ENCODE measurements at places on chromosomes 4 and X. TPM values are rescaled to one million over a fixed set of nuclear protein-coding genes. Genes with fewer than 3 reads are reported as not detected.

The NWD2 gene
- polyA plus RNA-seq = 0.04 TPM

DNA sequence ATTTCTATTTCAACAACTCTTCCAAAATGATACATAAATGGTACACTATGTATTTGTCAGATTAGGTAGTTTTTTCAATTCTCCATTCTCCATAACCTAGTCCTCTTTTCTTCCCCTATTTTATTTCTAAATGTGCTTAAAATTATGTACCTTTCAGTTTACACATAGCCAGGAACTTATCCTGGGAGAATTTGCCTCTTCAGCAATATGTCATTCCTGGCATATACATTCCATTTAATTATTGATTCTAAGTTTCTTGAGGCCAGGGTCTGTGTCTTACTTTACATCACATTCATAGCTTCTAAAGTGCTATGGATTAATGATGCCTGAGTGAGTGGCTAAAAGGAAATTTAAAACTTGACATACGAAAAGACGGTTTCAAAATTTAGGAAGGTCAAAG, 199.8 kb downstream of the PDGFRA start:
- no peak for DNase-seq

DNA sequence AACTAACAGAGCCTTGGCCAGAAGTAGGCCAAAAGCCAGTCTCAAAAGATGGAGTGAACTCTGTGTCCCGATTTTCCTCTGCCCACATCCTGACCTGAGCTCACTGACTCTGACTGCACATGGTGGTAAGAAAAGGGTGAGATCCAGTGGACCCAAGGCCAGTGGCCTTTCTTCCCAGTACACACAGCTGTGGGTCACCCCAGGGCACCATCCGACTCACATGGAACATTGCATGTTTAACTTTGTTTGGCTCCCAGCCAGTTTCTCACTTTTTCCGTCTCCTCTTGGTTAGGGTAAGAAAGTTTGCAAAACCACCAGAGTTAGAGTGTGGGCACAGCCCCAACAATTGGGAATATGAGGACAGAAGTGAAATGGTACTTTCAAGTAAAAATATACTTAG, 69.8 kb downstream of the GAB1 start:
- DNase-seq = no peak

DNA sequence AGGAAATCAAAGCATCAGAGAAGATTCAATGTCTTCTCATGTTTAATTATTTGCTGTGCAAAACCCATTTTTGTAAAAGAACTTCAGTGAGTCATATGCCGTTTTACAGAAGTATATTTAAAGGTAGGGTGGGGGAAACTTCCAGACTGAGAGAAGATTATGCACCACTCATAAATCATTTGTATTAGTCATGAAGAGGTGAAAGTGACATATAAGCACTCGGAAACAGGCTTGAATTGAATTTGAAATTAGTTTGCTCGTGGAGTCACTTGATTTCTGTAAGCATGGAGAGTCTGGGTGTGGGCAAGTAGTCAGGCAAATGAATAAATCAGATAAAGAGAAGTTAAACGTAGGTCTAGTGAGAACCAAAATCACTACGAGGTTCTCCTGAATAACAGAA, 335.1 kb downstream of the ANK2 start:
- DNase-seq = no peak

- no peak for DNase-seq
Measured at GRCh38 chr4:169628579-169628978, 8.2 kb downstream of the CLCN3 start.

DNA sequence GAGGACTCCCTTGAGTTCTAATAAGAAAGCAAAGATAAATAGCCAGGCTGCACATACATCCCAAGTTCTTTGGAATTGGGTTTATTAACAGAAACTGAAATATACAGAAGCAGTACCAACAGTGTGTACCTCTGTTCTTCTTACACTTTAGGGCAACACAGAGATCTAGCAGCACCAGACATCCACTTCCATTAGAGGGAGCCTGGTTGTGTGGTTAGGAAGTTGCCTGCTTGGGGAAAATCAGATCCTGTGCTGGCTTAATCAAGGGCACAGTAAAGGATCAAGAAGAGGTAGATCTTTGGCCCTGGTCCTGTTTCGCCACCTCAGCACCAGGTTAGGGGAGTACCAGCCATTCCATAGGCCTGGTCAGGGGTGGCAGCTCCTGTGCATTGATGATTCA, 231.1 kb upstream of the ARHGAP24 start:
- no peak for DNase-seq

- DNase-seq = no peak
Measured at GRCh38 chr4:10259976-10260375, 143.4 kb upstream of the WDR1 start.

DNA sequence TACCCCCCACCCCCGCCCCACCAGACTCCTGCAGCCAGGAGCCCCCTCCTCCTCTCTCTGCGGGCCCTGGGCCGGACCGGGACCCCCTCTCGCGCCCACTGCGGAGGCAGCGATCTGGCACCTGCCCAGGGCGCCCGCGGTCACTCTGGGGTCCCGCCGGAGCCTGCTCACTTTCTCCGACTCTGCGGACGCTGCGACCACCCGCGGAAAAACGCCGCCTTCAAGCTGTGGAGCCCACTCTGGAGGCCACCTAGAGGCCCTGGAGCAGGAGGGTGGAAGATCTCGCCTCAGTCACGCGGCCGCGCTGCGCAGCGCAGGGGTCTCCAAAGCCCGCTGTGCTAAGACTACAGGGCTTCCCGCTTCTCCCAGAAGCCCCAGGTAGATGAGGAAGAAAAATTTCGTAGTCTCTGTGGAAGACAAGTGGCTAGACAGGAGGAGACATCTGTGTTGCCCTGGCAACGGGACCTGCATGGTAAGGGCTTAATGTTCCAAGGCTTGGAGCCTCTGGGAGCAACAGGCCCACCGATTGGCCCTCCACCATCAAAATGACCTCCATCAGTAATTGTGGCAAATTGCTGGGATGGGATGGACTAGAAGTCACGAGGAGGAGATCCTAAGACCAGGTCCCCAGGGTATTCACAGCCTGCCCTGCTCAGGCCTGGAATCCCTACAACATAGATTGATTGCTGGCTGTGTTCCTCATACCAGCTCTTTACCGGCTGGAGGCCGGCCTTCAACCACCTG, at the start of gene PNMA6F:
PNMA6F (minus strand) TSS at position 387 of the 744 bp plus-strand sequence. CDS start 1,093 bp downstream, outside the sequence.
- DNase-seq = no peak
